ENCODE measurements at places on chromosomes 13 and 19.

DNA sequence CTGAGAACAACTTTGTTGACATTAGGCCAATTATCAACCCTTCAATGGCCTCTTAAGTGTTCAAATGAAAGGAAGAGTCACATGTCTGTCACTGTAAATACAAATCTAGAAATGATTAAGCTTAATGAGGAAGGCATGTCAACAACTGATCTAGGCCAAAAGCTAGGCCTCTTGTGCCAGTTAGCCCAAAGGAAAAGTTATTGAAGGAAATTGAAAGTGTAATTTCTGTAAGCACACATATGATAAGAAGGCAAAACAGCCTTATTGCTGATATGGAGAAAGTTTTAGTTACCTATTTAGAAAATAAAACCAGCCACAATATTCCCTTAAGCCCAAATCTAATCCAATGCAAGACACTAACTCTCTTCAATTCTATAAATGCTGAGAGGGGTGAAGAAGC is 604.7 kb downstream of the SLITRK6 start:
- DNase-seq: no peak

GRCh38 chr19:29690842-29691241 is 24.2 kb downstream of the C19orf12 start:
- DNase-seq: peak; percentile 63

DNA sequence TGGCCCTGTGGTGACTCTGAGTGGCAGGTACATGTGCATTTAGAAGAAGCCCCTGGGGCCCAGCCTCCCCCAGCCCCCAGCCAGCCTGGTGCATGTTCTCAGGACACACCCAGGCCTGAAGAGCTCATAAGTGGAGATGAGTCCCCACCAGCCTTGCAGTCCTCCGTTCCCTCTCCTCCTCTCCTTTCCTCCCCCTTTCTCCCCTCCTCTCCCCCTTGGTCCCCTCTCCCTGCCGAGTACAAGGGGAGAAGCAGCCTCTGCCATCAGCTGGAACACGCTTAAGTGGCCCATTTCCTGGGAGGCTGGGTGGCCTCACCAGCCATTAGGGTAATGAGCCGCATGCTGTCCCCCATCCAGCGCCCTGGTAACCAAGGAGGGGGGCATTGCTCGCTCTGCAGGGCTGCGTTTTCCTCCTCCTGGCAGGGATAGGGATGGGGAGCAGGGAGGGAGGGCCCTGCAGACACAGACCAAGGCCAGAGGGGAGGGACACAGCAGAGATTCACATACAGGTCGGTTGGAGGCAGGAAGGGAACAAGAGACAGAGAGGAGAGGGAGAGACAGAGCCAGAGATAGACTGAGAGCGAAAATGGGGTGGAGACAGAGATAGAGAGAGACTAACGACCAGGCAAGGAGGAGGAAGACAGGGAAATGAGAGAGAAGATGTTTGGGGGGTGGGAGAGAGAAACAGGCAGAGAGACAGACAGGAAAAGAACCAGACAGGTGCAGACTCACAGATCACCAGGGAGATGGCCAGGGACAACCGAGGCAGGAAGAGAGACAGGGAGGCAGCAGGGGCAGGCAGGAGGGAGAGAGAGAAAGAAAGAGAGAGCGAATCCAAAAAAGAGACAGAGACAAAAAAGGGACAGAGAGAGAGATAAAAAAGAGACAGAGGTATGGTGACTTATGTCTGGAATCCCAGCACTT is 19.3 kb upstream of the DPP9 start:
- DNase-seq: no peak

- DNase-seq: no peak
Measured at GRCh38 chr19:39497996-39498797, 550 bp upstream of the DLL3 start.

- DNase-seq: no peak
Measured at GRCh38 chr13:30877335-30877734, 28.7 kb upstream of the MEDAG start.

- DNase-seq: no peak
Measured at GRCh38 chr19:17966550-17967256, at the start of gene KCNN1. KCNN1 (plus strand) TSS chr19:17967107; CDS start chr19:17973889, 6,782 bp downstream.

DNA sequence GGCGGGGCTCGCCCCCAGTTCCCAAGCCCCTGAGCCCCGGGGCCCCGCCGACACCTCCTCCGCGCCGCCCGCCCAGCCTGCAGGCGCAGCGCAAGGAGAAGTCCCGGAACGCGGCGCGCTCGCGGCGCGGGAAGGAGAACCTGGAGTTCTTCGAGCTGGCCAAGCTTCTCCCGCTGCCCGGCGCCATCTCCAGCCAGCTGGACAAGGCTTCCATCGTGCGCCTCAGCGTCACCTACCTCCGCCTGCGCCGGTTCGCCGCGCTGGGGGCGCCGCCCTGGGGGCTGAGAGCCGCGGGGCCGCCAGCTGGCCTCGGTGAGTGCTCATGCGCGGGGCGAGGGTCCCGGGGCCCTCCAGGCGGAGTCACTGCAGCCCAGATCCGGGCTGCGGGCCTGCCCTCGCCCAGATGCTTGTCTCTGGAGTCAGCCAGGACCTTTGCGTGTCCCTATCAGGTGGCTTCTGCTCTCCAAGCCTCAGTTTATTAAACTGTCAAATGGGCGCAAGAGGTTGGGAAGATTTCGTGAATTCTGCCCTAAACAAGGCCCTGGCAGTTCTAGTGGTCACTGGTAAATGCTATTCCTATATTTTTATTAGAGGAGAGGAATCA is 2.0 kb downstream of the NPAS1 start:
- DNase-seq: peak; percentile 47

DNA sequence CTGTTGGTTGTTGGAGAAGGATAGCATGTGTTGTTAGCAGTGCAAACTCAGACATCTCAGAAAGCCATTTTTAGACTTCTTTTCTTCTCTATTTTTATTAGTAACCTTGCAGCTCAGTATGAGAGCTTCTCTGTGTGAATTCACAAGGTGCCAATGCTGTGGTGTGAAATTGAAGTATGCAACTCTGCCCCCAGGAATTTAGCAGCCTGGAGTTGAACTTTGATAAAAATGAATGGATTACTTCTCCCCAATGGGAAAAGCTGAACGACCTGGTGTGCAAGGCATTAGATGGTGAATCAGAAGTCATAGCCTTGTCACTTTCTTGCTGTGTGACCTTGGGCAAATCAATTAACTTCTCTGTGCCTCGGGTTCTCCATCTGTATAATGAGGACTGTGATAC is 512.3 kb upstream of the PCDH9 start:
- no peak for DNase-seq

DNA sequence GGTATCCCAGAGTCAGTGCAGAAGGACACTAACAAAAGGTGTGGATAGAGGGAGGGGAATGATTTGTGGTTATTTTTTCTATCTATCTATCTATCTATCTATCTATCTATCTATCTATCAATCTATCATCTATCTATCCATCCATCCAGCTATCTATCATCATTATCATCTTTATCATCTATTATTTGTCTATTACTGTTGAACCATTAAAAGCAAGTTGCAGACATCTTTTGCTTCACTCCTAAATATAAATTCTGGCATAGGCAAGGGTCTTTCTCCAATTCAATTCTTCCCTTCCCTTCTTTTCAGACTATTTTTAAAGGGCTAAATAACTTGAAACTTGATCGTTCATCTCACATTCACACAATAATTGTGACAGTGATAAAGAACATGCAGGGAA is 10.0 kb upstream of the LYPD5 start:
- DNase-seq: no peak

GRCh38 chr19:35670686-35671085 is 4.4 kb downstream of the UPK1A start:
- DNase-seq: peak; percentile 38

DNA sequence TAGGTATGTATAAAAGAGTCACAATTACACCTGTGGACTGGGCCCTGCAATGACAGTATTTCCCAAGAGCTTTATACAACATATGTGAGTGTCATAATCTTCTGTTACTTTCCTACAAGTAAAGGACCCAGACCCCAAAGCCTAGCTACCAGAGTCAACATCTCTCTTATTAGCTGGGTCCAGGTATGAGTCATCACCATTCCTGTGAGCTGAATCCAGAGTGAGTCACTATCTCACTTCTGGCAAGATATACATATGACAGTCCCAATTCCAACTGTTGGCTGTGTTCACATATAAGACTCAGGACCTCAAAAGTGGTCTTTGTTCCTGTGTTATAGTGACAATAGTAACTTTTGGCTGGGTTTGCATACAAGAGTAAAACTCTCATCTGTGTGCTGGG is 46.7 kb downstream of the ZNF729 start:
- peak; percentile 44 for DNase-seq

GRCh38 chr13:80695841-80696240 is 354.9 kb upstream of the SPRY2 start:
- DNase-seq: no peak

DNA sequence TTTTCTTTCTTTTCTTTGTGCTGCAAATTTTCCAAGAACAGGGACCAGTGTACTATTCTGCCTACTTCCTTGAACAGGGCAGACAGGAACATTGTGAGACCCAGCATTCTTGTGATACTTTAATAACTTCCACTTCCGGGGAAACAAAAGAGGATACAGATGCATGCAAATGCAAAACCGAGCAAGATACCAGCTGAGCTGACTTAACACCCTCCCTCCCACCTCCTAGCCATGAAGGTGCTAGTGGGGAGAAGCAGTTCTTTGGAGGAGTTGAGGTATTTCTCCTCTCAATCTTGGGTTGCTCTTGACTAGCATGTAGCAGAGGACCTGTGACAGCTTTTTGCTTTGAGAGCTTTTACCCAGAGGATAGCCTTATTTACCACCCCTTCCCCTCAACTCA is 111.2 kb downstream of the KLF5 start:
- no peak for DNase-seq

- no peak for DNase-seq
Measured at GRCh38 chr19:45659096-45659729, 8.8 kb upstream of the GIPR start.

- no peak for DNase-seq
Measured at GRCh38 chr13:78401873-78402707, 201.3 kb downstream of the POU4F1 start.

- DNase-seq: no peak
Measured at GRCh38 chr19:10404888-10405820, 1.8 kb upstream of the CDC37 start.

GRCh38 chr13:25249001-25249543 is 38.2 kb downstream of the MTMR6 start:
- DNase-seq: peak; percentile 30

GRCh38 chr13:74324338-74324737 is 190.1 kb upstream of the KLF12 start:
- DNase-seq: no peak

- peak; percentile 97 for DNase-seq
Measured at GRCh38 chr19:7868671-7869452, 5.3 kb downstream of the PRR36 start.

- no peak for DNase-seq
Measured at GRCh38 chr13:95382916-95383315, 81.7 kb upstream of the ABCC4 start.

- DNase-seq: peak; percentile 73
Measured at GRCh38 chr19:6806488-6806887, 34.0 kb downstream of the VAV1 start.

DNA sequence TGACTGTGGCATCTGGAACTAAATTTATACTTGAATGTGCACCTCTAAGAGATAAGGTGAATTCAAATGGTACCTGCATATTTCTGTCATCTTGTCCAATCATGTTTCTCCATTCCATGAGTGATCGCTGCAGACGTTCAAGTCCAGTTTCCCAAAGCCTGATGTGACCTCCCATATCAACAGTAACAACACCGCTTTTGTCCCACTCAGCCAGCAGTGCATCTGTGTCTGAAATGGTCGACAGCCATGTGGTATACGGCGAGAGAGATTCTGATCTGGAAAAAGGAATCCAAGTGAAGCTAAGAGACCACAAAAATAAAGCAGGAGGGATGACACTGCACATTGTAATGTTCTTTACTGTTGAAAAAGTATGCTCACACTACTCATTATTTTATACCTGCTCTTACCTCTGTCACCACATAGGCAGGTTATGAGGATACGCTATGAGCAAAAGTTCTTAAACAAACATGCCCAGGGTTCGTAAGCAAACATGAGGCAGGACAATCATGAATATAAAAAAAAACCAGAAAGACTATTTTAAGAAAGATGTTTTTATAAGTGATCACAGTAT is 213.6 kb downstream of the RGCC start:
- peak; percentile 71 for DNase-seq

DNA sequence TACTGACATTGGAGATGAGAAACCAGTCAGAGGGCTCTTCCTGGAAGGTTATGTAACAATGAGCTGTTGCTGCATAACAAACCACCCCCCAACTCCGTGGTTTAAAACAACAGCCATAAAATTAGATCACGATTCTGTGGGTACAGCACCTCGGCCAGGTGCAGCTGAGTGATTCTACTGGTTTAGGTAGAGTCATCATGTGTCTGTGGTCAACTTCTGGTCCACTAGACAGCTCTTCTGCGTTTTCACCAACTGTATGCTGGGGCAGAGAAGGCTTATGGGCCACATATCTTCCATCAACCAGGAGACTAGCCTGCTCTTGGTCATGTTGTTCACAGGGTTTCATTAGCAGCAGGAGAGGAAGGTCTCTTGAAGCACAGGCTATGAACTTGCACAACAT is 585.5 kb downstream of the KCTD12 start:
- DNase-seq: no peak

- no peak for DNase-seq
Measured at GRCh38 chr19:4684312-4685095, 14.4 kb upstream of the MYDGF start.

- peak; percentile 58 for DNase-seq
Measured at GRCh38 chr13:111122056-111122455, 6.9 kb downstream of the ARHGEF7 start.

GRCh38 chr19:38809592-38810252 is 3.0 kb downstream of the LGALS4 start:
- no peak for DNase-seq

Data from trophoblast cell (in vitro differentiated cells and primary cell).